ENCODE measurements at places on chromosomes 3 and 15. TPM values are rescaled to one million over a fixed set of nuclear protein-coding genes. Genes with fewer than 3 reads are reported as not detected.
A peak's percentile ranks its signal among the peaks of the same experiment; 100 is the strongest.

Gene RETNLB
- total RNA-seq, result not detected

Gene CCDC13
- 2.8 TPM for total RNA-seq

Gene DCLK3
- total RNA-seq, result not detected

Gene DUOXA2
- total RNA-seq, result 0.49 TPM

Gene CAMK2N2
- not detected for total RNA-seq

Gene SMCO1
- not detected for total RNA-seq

Gene CAV3
- total RNA-seq, result not detected

DNA sequence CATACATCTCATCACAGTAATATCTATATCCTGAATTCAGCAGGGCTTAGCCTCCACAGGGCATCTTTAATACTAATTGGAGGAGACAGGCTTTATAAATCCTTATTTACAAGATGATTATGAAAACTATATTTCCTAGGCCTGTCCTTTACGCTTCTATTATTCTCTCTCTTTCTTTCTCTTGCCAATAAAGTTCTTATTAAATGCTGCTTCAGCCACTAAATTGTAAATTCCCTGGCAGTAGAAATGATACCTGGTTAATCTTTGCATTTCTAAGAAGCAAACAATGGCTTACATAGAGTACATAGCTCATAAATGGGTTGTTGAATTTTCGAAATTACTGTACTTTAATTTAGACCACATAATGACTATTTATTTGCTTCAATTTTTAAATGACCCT lies 43.5 kb downstream of the TNIK start:
- no peak for ATAC-seq
- no peaks in the 10 kb centered on the region for H3K4me1 ChIP-seq
- no peaks in the 10 kb centered on the region for H3K27me3 ChIP-seq
- H3K27ac ChIP-seq, result no peak overlapping the region
- H3K4me3 ChIP-seq, result no peak overlapping the region
- no peaks in the 10 kb centered on the region for H3K36me3 ChIP-seq

DNA sequence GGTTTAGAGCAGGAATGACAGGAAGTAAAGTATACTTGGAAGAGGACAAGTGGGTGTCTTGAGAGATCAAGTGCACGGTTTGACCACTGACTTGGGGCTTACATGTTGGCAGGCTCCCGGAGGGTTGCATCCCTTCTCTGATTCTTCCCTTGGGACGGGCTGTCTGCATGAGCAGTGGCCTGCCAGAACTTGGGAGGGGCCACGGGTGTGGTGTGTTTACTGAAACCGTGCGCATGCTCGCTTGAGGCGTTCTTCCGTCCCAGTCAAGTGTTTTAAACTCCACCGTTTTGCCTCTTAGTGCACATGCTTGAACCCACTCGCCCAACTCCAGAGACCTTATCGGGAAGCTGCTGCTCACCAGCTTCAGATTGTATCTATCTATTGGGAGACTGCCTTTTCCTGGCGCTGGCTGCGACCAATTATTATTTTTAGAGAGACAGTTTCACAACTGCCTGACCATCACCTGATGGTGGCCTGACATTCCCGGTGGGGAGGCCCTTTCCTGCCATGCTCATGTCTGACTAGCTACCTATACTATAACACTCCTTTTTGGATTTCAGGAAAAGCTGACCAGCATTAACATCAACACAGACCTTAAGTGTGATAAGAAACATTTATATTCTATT lies 14.9 kb upstream of the C3orf22 start:
- no peaks in the 10 kb centered on the region for H3K4me1 ChIP-seq
- H3K27ac ChIP-seq, result no peak overlapping the region
- no peaks in the 10 kb centered on the region for H3K27me3 ChIP-seq
- no peak overlapping the region for H3K4me3 ChIP-seq

DNA sequence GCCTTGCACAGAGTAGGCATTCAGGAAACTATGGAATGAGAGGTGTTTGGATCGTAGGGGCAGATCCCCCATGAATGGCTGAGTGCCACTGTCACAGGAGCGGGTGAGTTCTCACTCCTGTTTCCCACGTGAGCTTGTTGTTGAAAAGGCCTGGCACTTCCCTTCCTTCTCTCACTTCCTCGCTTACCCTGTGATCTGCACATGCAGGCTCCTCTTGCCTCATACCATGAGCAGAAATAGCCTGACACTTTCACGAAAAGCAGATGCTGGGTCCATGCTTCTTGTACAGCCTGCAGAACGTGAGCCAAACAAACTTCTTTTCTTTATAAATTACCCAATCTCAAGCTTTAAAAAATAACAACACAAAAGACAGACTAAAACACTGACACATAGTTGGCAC lies 55.4 kb downstream of the AGBL1 start:
- ATAC-seq, result peak; percentile 51
- no peak overlapping the region for H3K4me3 ChIP-seq
- H3K36me3 ChIP-seq, result no peaks in the 10 kb centered on the region
- H3K27ac ChIP-seq, result no peak overlapping the region
- no peaks in the 10 kb centered on the region for H3K4me1 ChIP-seq

GRCh38 chr3:140848666-140849065 lies 93.0 kb upstream of the SLC25A36 start:
- H3K27ac ChIP-seq, result no peak overlapping the region
- no peak for ATAC-seq
- H3K36me3 ChIP-seq, result no peaks in the 10 kb centered on the region
- no peak overlapping the region for H3K4me3 ChIP-seq
- no peaks in the 10 kb centered on the region for H3K4me1 ChIP-seq

- no peaks in the 10 kb centered on the region for H3K36me3 ChIP-seq
- H3K27ac ChIP-seq, result peak overlapping the region; percentile 19
- no peak overlapping the region for H3K4me3 ChIP-seq
- peaks cover 30% of the 10 kb centered on the region for H3K4me1 ChIP-seq
Observed at GRCh38 chr3:14875411-14876175, 56.8 kb downstream of the FGD5 start.

- H3K4me3 ChIP-seq, result no peak overlapping the region
- no peaks in the 10 kb centered on the region for H3K27me3 ChIP-seq
- no peaks in the 10 kb centered on the region for H3K36me3 ChIP-seq
- no peak for ATAC-seq
Observed at GRCh38 chr3:28924744-28925360, 356.0 kb upstream of the RBMS3 start.

GRCh38 chr15:55343168-55343567 lies 24.1 kb downstream of the PIGB start:
- H3K27me3 ChIP-seq, result no peaks in the 10 kb centered on the region
- H3K27ac ChIP-seq, result no peak overlapping the region
- H3K4me3 ChIP-seq, result no peak overlapping the region
- no peaks in the 10 kb centered on the region for H3K4me1 ChIP-seq
- no peak for ATAC-seq

- H3K27me3 ChIP-seq, result no peaks in the 10 kb centered on the region
- H3K4me3 ChIP-seq, result no peak overlapping the region
- H3K27ac ChIP-seq, result peak overlapping the region; percentile 24
- no peaks in the 10 kb centered on the region for H3K36me3 ChIP-seq
- peaks cover 2% of the 10 kb centered on the region for H3K4me1 ChIP-seq
Observed at GRCh38 chr3:159929171-159930141, 59.2 kb upstream of the IL12A start.

GRCh38 chr3:150348500-150348899 lies 59.6 kb upstream of the TSC22D2 start:
- H3K27ac ChIP-seq, result peak overlapping the region; percentile 33
- H3K36me3 ChIP-seq, result no peaks in the 10 kb centered on the region
- H3K27me3 ChIP-seq, result no peaks in the 10 kb centered on the region
- ATAC-seq, result peak; percentile 87

DNA sequence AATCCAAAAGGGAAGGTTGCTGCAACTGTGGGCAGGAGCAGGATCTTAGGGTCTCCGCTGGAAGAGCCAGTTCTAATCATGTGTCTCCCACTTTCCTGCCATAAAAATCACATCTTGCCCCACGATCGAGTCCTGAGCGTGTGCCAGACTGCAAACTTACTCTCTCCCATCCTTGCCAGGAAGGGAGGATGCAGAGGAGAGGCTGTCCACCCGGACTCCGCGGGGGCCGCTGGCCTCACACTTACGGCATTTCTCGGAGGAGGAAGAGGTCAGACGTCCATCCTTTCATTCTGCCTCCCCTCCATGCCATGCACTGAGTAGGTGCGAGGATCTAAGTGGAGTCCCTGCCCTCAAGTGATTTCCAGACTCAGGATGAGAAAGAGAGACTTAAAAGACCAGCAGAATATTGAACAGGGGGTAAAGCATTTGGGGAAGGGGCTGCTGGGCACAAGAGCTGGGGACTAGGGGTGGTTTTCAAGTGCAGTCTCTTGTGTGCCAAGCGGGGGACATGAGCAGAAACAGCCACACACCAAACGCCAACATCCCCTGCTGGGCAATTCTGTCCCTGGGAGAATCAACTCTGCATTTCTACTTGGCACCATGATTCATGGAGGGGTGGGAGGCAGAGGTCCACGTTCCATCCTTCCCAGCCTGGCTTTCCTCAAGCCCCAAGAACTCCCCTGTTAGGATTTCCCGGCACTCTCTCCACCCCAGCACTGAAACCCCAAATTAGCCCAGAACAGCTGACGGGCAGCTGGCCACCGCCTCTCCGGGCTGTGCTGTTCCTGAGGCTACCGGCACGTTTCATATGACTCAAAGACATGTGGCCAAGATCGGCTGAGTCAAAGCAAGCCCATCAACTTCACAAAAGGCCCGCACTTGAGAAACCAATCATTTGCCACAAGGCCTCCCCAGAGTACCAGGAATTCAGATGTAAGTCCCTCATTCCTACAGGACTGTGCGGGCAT lies 11.6 kb downstream of the OXTR start:
- ATAC-seq, result no peak
- H3K27me3 ChIP-seq, result no peaks in the 10 kb centered on the region
- H3K4me3 ChIP-seq, result no peak overlapping the region
- H3K4me1 ChIP-seq, result no peaks in the 10 kb centered on the region
- no peaks in the 10 kb centered on the region for H3K36me3 ChIP-seq
- H3K27ac ChIP-seq, result no peak overlapping the region

DNA sequence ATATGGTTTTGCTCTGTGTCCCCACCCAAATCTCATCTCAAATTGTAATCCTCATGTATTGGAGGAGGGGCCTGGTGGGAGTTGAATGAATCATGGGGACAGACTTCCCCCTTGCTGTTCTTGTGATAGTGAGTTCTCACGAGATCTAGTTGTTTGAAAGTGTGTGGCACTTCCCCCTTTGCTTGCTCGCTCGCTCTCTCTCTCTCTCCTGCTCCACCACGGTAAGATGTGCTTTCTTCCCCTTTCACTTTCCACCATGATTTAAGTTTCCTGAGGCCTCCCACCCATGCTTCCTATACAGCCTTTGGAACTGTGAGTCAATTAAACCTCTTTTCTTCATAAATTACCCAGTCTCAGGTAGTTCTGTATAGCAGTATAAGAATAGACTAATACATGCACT lies 60.7 kb downstream of the GSK3B start:
- no peak overlapping the region for H3K27ac ChIP-seq
- no peak for ATAC-seq
- H3K4me1 ChIP-seq, result no peaks in the 10 kb centered on the region
- H3K4me3 ChIP-seq, result no peak overlapping the region
- H3K36me3 ChIP-seq, result no peaks in the 10 kb centered on the region

DNA sequence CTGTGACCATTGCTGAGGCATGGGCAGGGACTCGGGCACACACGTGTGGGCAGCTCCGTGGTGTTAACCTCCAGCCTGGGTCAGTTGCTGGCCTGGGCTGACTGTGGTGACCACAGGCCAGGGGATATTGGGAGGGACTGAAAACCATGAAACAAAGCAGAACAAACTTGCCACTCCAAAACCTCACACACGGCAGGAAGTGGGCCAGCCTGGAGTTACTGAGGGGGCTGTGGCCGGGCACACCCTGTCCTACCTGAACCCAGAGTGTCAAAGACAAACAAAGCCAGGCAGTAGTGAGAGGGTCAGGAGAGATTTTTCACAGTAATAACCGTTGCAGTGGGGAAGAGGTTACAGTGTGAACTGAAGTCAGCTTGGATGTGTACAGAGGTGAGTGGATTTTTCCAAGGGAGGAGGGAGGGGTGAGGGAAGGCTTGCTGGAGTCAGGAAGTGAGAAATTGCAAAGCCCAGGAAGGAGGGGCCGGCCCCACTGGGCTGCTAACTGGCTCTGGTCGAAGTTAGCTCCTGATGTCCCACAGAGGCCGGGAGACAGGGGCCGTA lies 40.0 kb upstream of the ATP10A start:
- no peak overlapping the region for H3K4me3 ChIP-seq
- H3K4me1 ChIP-seq, result no peaks in the 10 kb centered on the region
- no peaks in the 10 kb centered on the region for H3K36me3 ChIP-seq
- H3K27me3 ChIP-seq, result no peaks in the 10 kb centered on the region
- ATAC-seq, result peak; percentile 64
